Activated CD8-positive, alpha-beta memory T cell treated with anti-CD3 and anti-CD28 coated beads for 1 hour (primary cell): ENCODE measurements at places on chromosomes 1 and 21.

DNA sequence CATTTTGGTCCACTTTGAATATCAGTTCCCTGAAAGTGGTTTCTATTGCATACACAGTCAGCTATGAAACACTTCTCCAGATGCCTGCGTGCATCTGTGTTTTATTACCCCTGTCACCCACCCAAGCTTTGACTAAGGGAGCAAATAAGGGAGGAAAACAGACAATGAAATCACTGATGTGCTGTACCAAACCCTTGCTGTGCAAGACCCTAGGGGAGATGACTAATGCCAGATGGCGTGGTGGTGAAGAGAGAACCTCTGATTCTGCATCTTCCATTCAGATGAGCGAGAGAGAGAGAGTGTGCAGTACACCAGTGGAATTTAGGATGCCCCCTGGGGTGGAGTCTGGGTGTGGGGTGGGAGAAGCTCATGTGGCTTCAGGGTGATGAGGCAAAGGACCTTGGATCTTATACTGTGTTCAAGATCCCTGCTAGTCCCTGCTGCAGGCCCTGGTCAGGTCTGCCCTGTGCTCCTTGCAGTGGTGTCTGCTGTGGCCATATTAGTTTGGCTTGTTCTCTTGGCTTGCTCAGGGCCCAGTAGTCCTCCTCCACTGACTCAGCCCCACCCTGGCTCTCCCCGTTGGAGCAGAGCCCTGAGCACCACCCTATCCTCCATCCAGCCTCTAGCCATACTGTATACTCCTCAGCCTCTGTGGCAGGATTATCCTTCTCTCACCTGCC is 18.5 kb downstream of the CLCA1 start:
- DNase-seq: no peak

GRCh38 chr1:244779410-244779809 is 56.0 kb upstream of the COX20 start:
- DNase-seq: no peak

DNA sequence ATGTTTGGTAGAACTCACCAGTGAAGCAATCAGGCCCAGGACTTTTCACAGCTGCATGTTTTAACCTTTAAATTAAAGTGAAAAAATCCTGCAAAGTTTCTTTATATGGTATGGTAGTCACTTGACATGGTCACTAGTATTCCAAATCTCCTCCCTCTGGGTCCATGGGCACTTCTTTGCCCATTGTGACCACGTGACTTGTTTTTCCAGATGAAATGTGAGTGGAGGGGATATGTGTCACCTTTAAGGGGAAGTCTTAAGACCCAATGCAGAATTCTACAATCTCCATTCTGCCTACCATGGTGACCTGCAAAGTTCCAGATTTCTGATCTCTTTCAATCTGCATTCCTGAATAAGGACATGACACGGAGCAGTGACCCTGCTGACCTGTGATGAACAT is 152.8 kb downstream of the C1orf21 start:
- DNase-seq: no peak

- DNase-seq: no peak
Observed at GRCh38 chr21:16243396-16243795, 513.6 kb downstream of the USP25 start.

GRCh38 chr1:105072446-105072845 is 1322.7 kb downstream of the AMY1C start:
- DNase-seq: no peak

- no peak for DNase-seq
Observed at GRCh38 chr1:84121360-84121759, 22.7 kb upstream of the PRKACB start.

DNA sequence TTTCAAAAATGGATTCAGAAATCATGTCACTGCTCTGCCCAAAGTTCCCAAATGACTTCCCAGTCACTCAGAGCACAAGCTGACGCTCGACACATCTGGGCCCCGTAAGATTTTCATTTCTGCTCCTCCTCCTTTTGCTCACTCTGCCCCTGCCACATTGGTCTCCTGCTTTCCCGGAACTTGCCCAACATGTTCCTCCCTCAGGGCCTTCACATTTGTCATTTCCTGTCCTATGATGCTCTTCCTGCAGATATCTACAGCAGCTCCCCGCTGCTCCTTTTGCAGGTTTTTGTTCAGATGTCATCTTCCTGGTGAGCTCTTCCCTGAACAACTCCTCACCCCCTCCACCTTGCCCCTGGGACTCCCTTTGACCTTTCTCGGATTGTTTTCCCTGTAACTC is 58.5 kb upstream of the IVNS1ABP start:
- no peak for DNase-seq

- DNase-seq: no peak
Observed at GRCh38 chr1:4500441-4500840, 154.0 kb upstream of the AJAP1 start.

DNA sequence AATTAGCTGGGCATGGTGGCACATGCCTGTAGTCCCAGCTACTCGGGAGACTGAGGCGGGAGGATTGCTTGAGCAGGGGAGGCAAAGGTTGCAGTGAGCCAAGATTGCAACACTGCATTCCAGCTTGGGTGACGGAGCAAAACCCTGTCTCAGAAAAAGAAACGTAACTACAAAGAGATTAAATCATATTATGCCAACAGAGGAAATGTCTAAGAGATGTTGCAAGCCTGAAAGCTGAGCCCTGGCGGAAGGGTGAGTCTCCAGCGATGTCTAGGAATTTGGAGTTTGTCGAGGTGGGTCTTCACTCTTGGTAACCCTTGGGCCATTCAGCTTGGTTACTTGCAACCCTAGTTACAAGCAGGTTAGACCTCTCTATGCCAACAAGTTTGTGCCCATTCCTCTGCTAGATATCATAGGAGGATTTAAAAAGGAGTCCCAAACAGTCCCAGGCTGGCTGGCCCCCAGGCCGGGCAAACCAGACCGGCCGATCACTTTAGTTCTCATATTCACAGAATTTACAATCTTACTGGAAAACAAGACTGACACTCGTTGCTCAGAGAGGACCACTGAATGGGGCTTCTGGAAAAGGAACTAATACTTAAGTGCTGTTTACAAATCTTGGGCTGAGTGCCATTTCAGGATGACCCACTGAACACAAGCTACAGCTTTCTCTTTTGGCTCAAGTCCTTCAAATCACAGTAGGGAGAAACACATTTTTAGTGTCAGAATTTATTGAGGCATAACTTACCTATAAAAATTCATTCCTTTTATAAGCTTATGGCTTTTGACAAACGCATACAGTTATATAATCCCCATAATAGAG is 27.1 kb downstream of the SLC30A1 start:
- no peak for DNase-seq

GRCh38 chr1:54255026-54255702 is 55.2 kb downstream of the MRPL37 start:
- no peak for DNase-seq

GRCh38 chr1:3524556-3525203 is 70.2 kb downstream of the ARHGEF16 start:
- no peak for DNase-seq

DNA sequence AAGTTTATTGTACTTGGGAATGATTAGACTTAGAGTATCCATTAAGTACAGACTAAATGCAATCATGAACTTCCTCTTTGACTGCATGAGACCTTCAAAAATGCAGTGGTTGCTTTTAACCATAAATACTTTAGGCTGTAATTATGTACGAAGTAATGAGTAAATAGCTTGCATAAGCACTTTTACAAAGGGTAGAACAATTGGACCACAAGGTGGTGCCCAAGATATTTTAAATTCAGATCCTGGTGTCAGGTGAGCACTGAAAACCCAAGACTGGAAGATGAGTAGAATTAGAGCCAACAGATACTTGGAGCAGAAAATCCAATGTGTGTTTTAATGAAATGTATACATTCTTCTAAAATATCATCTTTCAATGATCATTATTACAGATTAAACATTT is 43.4 kb upstream of the RHOU start:
- no peak for DNase-seq

- peak; percentile 13 for DNase-seq
Observed at GRCh38 chr1:50968821-50969610, 1.0 kb upstream of the CDKN2C start.

GRCh38 chr1:110465038-110465813 is 14.3 kb downstream of the PROK1 start:
- no peak for DNase-seq

DNA sequence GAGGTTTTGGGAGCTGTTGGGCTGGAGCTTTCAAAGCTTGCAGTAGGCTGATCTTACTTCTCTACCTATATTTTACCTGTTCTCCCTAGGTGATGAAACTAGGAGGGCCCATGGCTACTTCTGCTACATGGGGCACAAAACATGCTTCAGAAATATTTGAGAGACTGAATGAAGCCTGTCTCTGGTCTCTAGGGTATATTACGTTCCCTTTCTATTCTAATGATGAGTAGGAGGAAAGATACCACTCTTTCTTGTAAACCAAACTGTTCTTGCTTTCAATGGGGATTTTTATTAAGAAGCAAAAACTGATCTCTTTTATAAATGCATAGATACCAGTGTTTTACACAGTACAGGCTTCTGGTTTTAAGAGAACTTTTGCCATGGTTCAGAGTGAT is 103.1 kb downstream of the GALNT2 start:
- no peak for DNase-seq

GRCh38 chr1:167457936-167458584 is 60.3 kb downstream of the CD247 start:
- no peak for DNase-seq

DNA sequence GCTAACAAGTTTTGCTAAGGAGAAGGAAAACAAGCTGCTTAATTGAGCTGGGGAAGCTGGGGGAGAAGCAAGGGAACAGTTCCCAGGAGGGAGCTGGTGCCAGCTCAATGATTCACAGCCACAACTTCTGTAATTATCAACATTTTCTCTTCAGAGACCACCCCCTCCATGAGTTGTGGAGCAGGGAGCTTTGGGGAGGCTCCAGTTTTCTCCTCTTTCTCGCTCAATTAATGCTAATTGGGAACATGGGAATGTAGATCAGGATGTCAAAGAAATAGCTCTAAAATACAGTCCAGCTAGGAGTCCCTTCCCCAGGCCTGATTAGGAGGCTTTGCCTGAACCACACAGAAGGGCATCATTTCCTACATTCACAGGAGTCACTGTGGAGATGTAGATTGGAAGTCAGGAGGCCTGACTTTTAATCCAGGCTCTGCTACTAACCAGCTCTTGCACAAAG is 12.1 kb upstream of the MNDA start:
- DNase-seq: no peak

DNA sequence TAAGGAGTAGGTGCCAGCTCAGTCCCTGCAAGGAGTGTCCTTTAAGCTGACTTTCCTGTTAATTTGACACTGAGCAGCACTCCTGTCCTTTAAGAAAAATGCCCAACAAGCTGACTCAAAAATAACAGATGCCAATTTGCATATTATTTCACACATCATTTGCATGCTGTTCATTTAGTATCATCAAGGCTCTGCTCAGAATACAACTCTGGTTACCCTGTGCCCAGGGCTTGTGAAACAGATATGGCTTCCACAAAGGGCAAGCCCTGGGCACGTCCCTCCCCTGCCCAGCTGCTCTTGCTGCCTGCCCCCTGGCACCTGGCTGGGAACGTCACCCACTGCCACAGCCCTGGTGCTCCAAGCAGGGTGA is 10.3 kb downstream of the KCNN3 start:
- DNase-seq: no peak

GRCh38 chr1:21206117-21206516 is 29.4 kb upstream of the EIF4G3 start:
- DNase-seq: no peak

DNA sequence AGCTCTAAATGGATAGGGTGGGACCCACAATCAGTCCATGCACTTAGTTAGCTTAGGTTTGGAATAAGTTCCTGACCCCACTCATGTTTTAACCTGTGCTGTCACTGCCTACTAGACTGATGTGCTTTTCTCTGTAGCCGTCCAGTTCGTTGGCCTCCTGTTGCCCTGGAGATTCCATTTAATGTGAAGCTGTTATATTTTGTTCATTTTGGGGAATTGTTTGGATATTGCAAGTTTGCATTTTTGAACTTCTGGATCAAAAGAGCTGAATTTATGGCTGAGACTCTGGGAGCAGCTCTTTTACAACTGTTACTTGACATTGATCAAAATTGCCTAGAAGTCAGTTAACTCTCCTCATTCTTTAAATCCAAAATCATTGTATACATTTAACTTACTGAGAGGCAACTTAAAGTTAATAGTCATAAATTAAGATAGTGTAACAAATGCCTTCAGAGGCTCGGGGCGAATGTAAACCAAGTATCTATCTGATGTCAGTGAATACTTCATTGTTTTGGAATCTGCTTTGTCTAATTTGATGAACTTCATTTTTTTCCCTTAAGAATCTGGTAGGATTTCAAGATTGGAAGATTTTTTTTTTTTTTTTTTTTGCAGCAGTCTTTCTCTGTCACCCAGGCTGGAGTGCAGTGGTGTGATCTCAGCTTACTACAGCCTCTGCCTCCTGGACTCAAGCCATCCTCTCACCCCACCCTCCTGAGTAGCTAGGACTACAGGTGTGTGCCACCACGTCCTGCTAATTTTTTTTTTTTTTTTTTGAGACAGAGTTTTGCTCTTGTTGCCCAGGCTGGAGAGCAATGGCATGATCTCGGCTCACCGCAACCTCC is 38.1 kb downstream of the MIGA1 start:
- DNase-seq: no peak

DNA sequence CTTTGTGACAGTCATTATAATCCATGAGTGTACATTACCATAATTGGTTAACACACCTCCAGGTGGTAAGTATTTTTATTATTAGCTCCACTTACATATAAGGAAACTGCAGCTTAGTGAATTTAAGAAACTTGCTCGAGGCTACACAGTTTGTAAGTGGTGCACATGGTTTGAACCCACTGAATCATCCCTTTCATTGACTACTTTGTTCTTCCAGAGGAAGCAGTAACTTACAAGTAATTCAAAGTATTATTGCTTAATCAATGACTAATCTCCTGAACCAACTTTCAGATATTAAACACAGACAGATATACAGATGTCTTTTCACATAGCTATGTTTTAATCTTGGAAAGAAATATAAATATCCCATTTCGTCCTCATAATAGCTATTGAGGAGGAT is 18.7 kb upstream of the CLDN8 start:
- no peak for DNase-seq

DNA sequence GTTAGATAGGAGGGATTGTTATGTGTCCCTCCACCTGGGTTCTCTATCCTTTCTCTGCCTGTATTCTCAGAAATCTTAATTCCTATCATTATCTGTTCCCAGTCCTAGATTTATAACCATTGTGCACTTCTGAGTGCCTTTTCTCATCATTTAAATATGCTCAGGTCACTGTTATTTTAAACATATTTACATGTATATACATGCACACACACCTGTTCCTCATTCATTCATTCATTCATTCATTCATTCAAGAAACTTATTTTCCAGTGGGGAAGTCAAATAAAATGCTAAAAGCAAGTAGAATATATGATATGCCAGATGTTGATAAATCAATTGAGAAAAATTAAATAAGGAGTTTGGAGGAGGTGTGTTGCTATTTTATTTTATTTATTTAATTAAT is 110.3 kb downstream of the NEK7 start:
- no peak for DNase-seq

DNA sequence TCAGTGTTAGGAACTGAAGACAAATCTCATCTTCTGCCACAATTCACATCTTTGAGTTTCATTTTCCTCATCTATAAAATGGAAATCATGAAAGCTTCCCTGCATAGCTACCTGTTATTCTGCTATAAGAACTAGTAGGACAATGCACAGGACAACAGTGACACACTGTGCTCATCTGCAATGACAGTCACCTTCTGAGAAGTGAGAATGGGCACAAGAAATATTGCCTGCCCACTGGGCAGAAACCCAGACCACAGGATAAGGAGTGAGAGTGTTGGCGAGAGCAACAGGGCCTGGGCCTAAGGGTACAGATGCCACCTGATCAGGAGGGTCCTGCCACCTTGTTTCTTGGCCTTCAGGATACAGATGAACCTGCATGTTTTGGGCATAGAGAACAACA is 23.3 kb upstream of the ARTN start:
- no peak for DNase-seq
